ENCODE measurements at places on chromosomes 7 and 10.

DNA sequence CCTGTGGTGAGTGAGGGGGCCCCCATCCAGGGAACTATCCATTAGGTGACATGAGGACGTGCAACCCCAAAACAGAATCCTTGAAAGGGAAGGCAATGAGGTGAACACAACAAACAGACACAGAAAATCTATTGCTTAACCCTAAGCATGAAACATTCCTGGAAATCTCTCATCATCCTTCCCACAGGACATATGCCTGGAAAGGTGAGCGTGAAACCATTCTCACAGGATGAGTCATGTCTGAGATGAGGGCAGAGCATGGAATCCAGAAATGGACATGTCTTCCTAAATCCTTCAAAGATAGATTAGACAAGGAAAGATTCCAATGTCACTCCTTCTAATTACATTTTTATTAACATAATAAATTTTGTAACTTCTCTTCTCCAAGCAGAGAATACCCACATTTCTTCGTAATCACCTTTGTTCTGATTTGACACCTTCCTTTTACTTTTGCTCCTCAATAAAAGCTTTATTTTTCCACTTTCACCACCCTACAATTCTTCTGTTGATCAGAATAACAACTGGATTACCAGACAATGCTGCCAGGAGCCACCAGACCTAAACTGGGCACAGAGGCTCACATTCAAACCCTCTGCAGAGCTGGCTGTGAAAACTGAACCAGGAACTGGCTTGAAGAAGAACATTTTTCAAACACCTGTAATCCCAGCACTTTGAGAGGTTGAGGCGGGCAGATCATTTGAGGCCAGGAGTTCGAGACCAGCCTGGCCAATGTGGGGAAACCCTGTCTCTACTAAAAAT is 67.2 kb downstream of the COBL start:
- no peak for DNase-seq

- DNase-seq = no peak
Observed at GRCh38 chr7:157795643-157796042, 458.8 kb downstream of the DNAJB6 start.

DNA sequence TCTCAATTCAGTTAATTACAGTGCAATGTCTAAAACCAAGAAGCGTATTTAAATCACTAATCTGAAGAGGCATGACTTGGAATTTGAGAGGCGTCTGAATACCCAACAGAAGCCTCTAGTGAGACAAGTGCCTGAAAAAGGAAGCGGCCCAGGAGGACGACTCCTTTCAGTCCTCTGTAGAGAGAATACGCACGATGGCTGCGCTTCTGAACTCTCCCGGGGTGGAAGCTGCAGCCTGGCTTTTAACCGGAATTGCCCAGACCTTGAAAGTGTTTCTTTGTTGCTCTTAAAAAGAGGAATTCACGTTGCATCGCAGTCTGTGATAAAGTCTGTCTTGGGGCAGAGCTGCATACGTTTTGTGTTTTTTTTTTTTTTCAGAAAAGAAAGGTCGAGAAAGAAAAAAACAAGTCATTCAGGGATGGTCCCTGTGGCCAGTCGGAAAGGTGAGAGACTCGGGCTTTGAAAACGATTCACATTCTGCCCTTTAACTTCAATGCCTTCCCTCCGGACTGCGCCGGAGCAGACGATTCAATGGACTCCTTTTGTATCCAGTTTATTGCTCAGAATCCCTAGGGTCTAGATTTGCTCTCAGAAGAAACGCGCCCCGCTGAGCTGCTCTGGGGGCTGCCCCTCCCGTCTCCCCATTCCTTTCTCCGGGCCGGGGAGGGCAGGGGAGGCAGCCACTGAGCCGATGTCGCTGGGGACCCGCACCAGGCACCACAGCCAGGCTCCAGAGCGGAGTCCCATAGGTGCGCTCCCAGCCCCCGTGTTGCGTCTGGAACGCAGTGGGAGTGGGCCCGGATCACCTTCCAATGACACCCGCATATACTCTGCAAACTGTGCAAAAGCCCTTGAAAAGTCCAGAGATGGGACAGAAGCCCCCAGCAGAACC is 994 bp upstream of the PTF1A start:
- DNase-seq = no peak

DNA sequence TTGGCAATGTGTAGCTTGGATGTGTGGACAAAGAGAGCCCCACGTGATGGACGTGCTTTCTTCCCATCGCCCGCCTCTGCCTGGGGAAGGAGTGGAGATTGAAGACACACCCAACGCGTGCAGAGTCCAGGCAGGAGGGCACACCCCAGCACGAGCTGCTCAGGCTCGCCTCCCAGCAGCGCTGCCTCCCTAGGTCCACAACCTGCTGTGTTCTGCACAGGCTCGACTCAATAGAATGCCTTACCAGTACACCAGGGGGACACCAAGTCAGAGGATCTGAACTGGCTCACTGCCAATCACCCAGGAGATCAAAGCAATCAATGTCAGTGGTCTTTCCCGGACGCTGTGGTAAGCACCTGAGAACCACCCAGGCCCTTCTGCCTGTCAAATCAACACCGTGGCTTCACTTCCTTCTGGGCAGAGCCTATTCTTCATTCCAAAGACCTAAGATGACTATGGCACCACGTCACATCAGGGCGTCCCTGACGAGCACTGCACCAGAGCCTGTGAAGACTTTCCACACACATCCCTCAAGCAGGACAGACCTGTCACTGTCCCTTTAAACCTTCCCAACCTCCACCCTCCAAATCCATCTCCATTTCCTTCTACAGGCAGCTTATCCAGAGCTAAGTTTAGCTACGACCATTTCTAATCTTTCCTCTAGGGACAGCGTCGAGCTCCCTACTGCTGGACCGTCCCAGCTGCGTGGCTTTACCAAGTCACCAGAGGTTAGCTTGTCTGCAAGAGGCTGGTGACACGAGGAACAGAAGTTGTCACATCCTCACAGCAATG is 72.3 kb downstream of the AMZ1 start:
- no peak for DNase-seq

- no peak for DNase-seq
Observed at GRCh38 chr7:137003566-137003965, 135.1 kb downstream of the CHRM2 start.

- DNase-seq = no peak
Observed at GRCh38 chr10:28971255-28971654, 293.9 kb downstream of the BAMBI start.

- DNase-seq = no peak
Observed at GRCh38 chr7:45151967-45152366, 5.6 kb upstream of the RAMP3 start.

DNA sequence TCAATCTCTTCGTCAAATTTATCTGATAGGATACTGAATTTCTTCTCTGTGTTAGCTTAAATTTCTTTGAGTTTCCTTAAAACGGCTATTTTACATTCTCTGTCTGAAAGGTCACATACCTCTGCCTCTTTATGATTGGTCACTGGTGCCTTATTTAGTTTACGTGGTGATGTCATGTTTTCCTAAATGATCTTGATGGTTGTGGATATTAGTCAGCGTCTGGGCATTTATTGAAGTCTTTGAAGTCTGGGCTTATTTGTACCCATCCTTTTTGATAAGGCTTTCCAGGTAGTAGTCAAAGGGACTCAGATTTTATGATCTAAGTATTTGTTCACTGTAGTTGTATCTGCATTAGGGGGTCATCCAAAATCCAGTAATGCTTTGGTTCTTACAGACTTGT is 1407.5 kb upstream of the LRRTM3 start:
- DNase-seq = no peak

DNA sequence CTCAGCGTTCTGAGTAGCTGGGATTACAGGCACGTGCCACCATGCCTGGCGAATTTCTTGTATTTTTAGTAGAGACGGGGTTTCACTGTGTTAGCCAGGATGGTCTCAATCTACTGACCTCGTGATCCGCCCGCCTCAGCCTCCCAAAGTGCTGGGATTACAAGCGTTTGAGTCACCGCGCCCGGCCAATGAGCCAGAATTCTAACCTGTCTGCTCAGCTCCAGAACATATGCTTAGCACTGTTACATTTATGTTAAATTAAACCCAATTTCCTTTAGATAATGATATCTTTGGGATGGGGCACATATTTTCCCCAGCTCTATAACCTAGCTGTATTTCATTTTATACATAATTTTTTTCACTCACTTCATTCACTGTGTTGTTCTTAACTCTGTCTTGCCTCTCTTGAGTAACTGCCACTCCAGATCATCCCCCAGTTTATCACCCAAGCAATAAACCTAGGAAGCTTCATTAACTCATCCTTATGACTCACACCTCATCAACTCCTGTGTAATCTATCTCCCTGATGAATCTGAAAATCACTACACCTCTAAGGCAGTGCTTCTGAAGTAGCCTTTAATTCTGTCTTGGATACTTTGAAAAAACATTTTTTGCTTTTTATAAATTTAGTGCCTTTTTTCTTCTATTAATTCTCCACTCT is 559.7 kb upstream of the ZWINT start:
- no peak for DNase-seq

DNA sequence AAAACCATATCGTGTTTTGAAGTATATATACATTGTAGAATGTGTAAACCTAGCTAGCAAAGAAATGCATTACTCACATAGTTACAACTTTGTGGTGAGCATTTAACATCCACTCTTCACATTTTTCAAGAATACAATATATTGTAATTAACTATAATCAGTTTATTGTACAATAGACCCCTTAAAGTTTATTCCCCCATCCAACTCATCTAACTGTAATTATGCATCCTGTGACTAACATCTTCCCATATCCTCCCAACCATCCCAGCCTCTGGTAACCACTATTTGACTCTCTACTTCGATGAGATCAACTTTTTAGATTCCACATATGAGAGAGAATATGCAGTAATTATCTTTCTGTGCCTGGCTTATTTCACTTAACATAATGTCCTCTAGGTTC is 526.4 kb downstream of the KIF20B start:
- DNase-seq = no peak

DNA sequence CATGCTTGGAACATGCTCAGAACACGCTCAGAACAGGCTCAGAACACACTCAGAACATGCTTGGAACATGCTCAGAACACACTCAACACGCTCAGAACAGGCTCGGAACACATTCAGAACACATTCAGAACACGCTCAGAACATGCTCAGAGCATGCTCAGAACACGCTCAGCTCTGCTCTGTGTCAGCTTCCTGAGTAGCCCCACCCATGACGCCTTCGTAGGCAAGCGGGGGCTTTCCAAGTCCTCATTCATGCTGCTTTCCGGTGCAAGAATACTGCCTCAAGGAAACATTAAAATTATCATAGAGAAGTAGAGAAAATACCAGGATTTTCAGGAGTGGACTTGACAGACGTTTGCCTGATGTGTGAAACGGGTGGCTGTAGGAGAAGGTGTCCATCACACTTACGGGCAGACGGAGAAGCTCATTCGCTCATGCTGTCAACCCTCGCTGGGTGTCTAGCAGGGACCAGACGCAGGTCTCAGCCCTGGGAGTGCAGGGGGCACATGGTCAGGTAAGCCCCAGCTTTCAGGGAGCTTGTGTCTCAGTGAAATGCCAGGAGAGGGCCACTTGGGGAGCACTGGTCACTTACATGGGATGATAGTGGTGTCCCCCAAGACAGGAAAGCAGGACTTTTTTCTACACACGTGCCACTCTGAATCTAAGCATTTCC is 24.7 kb downstream of the EN2 start:
- DNase-seq = no peak

GRCh38 chr7:50411332-50411731 is 38.8 kb downstream of the FIGNL1 start:
- no peak for DNase-seq

DNA sequence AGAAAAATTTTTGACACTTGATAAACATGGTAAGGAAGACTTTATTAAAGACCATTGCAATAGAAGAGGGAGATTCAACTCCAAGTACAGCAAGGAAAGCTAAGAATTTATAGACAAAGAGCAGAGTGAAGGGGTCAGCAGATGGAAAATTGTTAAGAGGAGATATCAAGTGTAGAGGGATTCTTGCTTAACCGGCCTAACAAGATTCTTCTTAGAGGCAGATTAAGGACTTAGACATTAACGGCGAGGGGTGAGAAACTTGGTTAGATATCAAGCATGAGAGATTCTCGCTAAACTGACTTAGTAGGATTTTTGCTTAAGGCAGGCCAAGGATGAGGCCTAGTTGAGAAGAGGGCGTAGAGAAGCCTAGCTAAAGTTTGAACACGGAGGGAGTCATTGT is 76.0 kb downstream of the ITGB1 start:
- no peak for DNase-seq

GRCh38 chr7:157784041-157784835 is 447.4 kb downstream of the DNAJB6 start:
- DNase-seq = no peak

- DNase-seq = no peak
Observed at GRCh38 chr10:97612386-97612785, 20.9 kb downstream of the MORN4 start.

- DNase-seq = no peak
Observed at GRCh38 chr10:63702092-63702491, 180.9 kb downstream of the REEP3 start.

DNA sequence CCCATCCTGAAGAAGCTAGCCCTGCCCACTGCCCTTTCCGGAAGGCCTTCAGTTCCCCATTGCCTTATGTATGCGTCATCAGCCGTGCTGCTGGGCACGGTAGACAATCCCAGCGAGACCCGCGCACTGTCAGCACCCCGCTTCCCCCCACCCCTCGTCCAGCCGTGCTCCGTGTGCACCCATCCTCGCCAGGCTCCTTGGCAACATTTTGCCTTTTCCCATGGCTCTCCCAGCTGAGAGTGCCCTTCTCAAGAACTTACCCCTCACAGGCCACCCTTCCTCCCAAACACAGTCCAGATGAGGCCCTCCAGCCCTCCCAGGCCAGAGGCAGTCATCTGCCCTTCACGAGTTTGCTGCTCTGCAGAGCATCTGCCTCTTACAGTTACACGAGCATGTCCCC is 633.8 kb upstream of the FOXK1 start:
- no peak for DNase-seq

DNA sequence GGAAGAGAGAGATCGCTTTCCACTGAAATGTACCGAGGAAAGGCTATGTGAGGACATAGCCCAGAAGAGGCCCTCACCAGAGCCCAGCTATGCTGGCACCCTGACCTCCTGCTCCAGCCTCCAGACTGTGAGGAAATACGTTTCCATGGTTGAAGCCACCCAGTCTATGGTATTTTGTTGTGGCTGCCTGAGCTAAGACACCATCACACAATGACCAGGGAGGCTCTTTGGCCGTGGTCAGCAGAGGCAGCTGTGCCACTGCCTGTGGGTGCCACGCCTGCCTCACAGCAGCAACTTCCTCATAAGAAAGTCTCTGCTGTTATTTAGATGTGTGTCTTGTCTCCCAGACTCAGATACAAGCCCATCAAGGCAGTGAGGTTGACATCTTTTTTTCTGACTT is 182.7 kb upstream of the PLXNA4 start:
- DNase-seq = no peak

- no peak for DNase-seq
Observed at GRCh38 chr7:16668978-16669377, 23.0 kb downstream of the BZW2 start.

DNA sequence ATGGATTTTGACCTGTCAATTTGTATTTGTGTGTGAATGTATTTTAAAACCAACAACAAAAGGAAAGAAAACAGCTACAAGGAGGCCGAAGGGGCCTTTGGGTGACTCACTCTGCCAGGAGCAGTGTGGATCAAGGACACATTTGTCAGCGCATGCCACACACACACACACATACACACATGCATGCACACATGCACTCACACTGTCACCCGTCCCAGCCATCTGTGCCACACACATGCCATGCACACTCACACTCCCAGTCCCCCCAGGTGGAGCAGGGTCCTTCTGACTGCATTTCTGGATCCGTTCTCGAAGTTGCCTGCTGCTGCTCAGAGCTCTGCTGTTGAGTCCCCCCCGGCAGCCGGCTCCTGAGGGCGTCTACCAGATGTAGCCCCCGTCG is 26.0 kb downstream of the SPOCK2 start:
- DNase-seq = no peak

Data from stimulated activated CD8-positive, alpha-beta memory T cell treated with anti-CD3 and anti-CD28 coated beads, Interleukin-4, amount 100 ng/mL, for 1 hour (primary cell).